ENCODE measurements at places on chromosomes 6 and 20. TPM values are rescaled to one million over a fixed set of nuclear protein-coding genes. Genes with fewer than 3 reads are reported as not detected.

Gene STMND1
- 15.6 TPM for total RNA-seq

DNA sequence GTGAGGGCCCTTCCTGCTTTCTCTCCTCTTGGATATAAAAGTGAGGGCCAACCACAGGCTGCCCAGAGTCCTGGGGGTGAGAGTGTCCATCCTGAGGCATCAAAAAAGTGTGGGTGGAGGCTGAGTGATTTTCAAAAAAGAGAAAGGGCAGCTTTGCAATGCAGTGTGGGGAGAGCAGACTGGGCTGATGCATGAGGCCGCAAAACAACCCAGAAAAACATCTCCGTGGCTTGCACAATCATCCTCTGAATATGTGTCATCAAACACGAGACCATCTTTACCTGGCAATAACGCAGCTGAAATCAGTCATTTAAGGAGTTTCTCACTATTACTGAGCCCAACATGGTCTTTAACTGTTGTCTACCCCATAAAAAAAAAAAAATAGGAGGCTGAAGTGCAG, 191.2 kb upstream of the SOX4 start:
- no peaks in the 10 kb centered on the region for H3K36me3 ChIP-seq
- H3K4me1 ChIP-seq: no peaks in the 10 kb centered on the region
- H3K27me3 ChIP-seq: no peaks in the 10 kb centered on the region
- H3K4me3 ChIP-seq: no peak overlapping the region
- H3K27ac ChIP-seq: no peak overlapping the region
- no peak for DNase-seq

Gene MYCT1
- total RNA-seq: 5.0 TPM

GRCh38 chr20:42775037-42775436, 414.7 kb downstream of the PTPRT start:
- no peaks in the 10 kb centered on the region for H3K4me1 ChIP-seq
- H3K27ac ChIP-seq: no peak overlapping the region
- H3K27me3 ChIP-seq: no peaks in the 10 kb centered on the region
- no peaks in the 10 kb centered on the region for H3K36me3 ChIP-seq

DNA sequence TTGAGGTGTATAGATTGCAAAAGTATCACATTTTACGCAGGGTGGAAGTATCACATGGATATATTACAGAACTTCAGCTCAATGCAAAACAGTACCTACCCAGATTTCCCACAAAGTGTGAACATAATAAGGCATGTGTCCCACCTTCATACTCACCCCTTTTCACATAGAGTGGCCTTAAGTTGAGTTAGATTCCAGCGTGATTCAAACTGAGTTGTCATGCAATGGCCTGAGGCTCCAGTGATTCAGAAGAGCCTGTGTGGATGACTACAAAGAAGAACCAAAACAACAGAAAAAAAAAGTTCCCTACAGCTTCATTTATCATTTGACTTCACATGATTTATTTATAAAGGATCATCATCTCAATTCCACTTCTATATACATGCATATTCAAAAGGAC, 309.7 kb downstream of the SLC35F1 start:
- DNase-seq: no peak
- H3K27me3 ChIP-seq: no peaks in the 10 kb centered on the region
- no peaks in the 10 kb centered on the region for H3K4me1 ChIP-seq

- H3K4me3 ChIP-seq: peak overlapping the region; percentile 75
- peak overlapping the region; percentile 96 for H3K27ac ChIP-seq
- peaks cover 5% of the 10 kb centered on the region for H3K4me1 ChIP-seq
- DNase-seq: no peak
- no peaks in the 10 kb centered on the region for H3K27me3 ChIP-seq
Measured at GRCh38 chr20:19756761-19757486, 1.1 kb upstream of the RIN2 start.
